Spleen (tissue), 13 donors: ENCODE measurements at places on chromosomes 1 and 21. TPM values are rescaled to one million over a fixed set of nuclear protein-coding genes. Genes with fewer than 3 reads are reported as not detected.

- no peak for DNase-seq
Observed at GRCh38 chr1:229874609-229875008, 192.4 kb upstream of the GALNT2 start.

DNA sequence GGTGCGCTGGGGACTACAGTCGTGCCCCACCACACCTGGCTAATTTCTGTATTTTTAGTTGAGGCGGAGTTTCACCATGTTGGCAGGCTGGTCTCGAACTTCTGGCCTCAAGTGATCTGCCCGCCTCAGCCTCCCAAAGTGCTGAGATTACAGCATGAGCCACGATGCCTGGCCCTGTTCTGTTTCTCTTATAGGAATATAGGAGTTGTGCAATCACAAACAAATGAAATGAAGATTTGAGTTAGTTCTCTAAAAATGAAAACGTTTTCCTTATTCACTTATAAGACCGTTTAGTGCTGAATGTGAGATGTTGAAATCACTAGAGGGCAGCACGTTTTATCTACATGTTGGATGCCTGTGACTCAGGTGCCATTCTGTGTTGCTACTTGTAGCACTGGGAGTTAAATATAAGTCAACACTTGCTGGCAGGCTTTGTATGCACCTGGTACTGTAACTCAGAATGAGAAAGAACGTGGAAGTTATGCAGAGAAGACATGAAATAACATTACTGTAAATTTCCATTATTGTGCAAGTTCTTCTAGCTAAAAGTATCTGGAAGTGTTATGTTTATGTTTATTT lies 45.8 kb downstream of the MIGA1 start:
- no peak for DNase-seq

- DNase-seq, result no peak
Observed at GRCh38 chr1:27598295-27598687, 5.7 kb downstream of the AHDC1 start.

GOLT1A gene
- not detected for total RNA-seq

DNA sequence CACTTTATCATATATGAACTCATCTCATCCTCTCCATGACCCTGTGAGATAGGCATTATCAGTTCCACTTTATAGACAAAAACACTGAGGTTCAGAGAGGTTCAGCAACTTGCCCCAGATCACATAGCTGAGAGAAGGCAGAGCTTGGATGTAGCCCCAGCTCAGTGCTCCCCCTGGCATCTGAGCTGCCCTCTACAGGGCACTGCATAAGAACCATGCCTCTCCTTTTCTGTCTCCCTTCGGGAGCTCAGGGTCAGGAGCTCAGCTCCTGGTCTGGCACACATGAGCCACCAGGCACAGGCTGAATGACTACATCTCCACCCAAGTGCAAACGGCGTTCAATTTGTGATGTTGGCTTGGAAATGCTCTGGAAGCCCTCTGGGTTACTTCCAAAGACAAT lies 16.9 kb downstream of the RAB7B start:
- DNase-seq, result no peak

DNA sequence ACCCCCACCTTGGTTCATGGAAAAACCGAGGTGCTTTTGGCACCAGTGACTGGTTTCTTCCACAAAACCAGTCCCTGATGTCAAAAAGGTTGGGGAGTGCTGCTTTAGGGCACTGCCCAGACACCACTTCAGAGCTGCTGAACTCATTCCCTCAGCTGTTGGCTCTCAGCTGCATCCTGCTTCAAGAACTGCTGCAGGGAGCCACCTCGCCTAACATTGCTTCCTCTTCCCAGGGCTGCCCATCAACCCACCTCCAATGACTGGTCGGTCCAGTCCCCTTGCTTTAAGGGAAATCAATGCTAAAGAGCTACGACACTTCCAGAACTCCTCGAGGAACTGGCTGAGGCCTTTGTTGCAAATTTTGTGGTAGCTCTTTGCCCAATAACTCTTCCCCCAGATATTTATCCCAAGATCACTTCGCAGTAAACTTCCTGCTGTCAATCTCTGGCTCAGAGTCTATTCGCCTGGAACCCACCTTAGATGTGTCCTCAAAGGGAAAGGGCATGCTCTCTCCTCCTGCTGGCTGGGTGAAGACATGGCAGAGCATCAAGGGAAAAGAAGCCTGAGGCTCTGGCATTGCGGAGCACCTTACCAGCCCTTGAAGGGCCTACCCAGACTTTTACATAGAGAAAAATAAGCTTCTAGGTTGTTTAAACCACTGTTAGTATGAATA lies 29.0 kb downstream of the C1orf52 start:
- DNase-seq, result no peak
